ENCODE measurements at places on chromosomes 2 and 18. TPM values are rescaled to one million over a fixed set of nuclear protein-coding genes. Genes with fewer than 3 reads are reported as not detected.

B4GALT6 gene
- 7.5 TPM for total RNA-seq

DNA sequence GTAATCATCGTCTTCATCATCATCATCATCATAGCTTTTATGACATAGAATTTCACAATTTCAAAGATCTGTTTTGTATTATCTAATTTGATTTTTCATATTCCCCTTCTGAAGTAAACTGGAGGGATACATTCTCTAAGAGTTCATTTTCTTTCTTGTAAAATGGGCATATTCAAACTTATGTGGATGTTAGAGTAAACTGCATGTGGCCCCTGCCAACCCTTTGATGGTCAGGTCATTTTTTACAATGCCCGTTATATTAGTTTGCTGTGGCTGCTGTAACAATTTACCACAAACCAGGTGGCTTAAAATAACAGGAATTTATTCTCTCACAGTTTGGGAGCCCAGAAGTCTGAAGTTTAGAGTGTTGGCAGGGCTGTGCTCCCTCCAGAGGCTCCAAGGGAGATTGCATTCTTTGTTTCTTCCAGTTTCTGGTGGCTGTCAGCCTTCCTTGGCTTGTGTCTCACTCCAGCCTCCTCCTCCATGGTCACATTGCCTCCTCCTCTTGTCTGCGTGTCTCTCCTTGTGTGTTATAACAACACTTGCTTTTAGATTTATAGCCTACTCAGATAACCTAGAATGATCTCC lies 127.5 kb upstream of the MMADHC start:
- DNase-seq: no peak

DNA sequence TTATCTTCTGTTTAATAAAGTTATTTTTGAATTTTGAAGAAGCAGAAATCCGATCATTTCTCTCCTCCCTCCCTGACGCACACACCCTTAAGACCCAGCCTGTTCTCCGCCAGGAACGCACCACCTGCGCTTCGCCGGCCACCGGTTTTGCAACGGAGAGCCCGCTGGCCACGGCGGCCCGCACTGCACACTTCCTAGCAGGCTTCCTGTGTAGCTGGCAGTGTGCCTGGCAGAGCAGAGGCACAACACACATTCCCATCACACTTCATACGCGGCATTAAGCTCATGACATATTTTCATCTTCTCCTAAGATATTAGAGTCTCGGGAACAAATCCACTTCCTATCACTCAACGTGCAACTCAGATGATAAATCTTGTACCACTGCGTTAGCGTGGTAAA lies 148.0 kb downstream of the HDAC4 start:
- DNase-seq: no peak

DNA sequence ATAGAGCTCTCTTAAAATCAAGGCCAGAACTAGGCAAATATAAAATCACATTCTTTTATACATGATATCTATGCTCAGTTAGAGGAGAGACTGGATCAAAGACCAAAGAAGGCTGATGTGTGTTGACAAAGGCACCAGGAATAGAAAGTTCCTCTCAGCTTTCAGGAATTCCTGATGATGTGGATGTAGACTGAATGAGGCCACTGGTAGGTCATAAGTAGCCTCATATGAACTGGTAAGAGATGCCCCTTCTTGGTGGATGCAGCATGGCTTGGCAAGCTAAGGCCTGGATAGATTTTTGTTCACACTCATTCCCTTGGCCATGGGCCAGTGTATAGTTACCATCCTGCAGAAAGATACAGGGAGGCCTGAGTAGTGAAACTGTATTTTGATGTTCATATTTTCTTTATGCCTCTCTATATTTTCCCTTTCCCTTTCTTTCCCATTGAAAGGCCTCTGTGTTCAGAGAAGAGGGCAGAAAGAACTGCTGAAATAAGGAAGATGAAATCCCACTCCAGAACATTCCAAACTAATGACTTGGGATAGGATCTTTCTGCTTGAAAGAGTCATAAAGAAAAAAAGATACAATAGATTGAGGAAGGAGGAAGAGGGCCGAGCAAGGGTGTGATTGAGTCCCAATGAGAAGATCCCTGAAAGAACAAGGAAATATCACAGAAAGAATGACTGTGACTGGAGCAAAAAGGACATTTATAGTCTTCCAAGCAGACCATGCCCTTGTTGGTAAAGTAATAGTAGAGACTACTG lies 2182.7 kb upstream of the PIK3C3 start:
- no peak for DNase-seq

DNA sequence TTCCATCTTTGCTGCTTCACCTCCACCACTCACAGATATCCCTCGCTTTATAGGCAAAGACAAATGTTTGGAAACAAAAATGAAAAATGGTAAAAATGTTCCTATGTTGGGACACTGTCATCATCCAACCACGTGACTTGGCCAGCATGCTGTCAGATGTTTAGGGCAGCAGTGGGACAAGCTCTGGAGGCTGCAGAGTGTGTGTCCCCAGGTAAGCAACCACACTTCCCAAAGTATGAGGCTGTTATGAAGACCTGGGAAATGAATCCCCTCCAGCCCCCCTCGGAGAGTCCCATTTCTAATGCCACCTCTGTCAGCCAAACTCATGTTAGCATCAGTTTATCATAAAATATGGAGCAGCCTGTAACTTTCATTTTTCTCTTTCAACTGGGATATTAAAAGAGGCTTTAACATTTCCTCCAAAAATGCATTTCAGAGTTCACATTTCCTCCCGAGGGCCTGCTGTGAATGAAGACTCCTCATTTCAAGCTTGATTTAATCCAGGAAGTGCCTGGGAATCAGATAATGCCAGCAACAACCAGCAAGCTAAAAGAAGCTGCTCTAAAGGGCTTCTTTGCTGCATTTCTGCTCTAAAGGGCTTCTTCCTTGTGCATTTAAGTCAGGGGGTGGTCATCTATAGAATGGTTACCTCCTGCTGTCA lies 66.2 kb downstream of the APOB start:
- no peak for DNase-seq

Data from urinary bladder (tissue), 4 donors.